ENCODE measurements at places on chromosomes 6 and 20.

- DNase-seq: no peak
Measured at GRCh38 chr20:5191829-5192569, 65.2 kb downstream of the CDS2 start.

- DNase-seq: no peak
Measured at GRCh38 chr6:3943331-3943765, 94.2 kb downstream of the FAM50B start.

- no peak for DNase-seq
Measured at GRCh38 chr6:165677091-165677490, 14.1 kb upstream of the PDE10A start.

GRCh38 chr6:113683968-113684367 lies 173.2 kb upstream of the MARCKS start:
- no peak for DNase-seq

DNA sequence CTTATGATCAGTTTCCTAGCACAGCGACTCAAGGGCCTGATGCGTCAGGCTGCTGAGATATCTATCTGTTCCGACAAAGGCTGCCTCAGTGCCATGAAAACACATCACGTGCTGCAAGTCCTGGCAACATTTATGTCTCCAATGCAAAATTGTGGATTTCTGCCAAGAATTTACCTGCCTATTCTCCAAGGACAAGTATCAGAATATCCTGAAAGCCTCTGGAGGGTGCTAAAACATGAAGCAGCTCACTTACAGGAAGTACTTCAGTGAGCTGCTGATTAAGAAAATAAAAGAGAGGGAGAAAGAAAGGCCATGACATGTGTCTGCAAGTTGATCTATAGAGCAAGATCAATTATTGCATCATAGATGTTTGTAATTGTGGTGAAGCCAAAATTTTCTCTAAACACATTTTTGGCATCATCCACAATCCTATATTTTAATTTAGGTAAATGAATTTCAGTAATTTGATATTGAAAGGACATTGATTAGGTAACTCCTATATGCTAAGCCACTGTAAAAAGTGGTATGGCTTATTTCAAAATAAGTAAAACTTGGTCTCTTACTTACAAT lies 25.8 kb upstream of the TPBG start:
- no peak for DNase-seq

GRCh38 chr20:45337367-45338120 lies 10.7 kb downstream of the SDC4 start:
- DNase-seq: no peak

- no peak for DNase-seq
Measured at GRCh38 chr20:24131281-24131680, 142.7 kb upstream of the GGTLC1 start.

Data from stimulated activated CD8-positive, alpha-beta memory T cell treated with anti-CD3 and anti-CD28 coated beads, Interleukin-15, amount 100 ng/mL, for 24 hours (primary cell).